ENCODE measurements at places on chromosomes 7 and 10.

DNA sequence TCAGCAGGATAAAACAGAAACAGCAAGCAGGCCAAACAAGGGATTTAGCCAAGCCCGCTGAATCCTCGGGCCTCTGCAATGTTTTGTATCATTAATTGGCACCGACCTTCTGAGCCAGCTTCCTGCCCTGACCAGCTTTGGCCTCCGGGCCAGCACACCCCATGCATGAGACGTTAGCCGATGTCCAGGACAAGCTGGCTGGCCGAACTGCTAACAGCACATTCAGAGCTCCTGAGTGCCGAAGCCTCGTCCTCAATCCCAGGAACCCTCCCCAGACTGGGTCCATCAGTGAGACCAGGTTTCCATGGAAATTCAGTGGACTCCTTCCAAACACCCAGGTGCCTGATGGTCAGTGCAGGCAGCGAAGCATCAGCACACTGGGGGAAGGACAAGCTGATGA, 134.3 kb upstream of the PFKP start:
- no peak for DNase-seq

- DNase-seq, result no peak
These were observed 1061.2 kb downstream of the KCNMA1 start for GRCh38 chr10:76576276-76576962.

- no peak for DNase-seq
These were observed 57.4 kb downstream of the PARP12 start for GRCh38 chr7:140005341-140005740.

GRCh38 chr10:30199376-30200016, 140.1 kb upstream of the JCAD start:
- no peak for DNase-seq

DNA sequence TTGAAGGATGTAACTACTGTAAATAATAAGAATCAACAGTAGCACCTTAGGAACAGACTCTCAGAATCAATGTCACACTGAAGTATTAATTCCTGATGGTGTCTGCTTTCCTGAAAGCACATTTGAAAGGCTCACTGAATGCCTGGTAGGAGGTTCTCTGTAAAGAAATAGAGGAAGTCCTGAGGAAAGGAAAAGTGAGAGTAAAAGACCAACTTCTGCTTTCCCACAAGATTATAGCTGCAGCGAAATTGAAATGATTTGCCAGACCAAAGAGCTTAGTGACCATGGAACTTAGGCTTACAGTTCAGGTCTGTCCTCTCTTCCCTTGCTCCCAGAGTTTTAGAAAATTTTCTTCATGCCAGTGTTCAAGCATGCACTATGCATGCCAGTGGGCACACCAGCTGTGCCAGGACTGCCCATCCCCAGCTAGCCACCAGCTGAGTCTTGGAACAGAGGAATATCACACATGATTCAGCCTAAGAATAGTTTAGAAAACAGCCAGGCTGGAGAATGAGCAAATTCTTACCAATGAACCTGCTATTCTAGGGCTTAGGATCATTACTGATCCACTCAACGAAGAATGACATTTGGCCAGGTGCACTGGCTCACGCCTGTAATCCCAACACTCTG, 123.2 kb downstream of the HERPUD2 start:
- DNase-seq, result no peak

- peak; percentile 92 for DNase-seq
These were observed 122.1 kb upstream of the VKORC1L1 start for GRCh38 chr7:65750511-65751344.

GRCh38 chr7:128902761-128903585, 7.5 kb downstream of the KCP start:
- DNase-seq, result peak; percentile 16

DNA sequence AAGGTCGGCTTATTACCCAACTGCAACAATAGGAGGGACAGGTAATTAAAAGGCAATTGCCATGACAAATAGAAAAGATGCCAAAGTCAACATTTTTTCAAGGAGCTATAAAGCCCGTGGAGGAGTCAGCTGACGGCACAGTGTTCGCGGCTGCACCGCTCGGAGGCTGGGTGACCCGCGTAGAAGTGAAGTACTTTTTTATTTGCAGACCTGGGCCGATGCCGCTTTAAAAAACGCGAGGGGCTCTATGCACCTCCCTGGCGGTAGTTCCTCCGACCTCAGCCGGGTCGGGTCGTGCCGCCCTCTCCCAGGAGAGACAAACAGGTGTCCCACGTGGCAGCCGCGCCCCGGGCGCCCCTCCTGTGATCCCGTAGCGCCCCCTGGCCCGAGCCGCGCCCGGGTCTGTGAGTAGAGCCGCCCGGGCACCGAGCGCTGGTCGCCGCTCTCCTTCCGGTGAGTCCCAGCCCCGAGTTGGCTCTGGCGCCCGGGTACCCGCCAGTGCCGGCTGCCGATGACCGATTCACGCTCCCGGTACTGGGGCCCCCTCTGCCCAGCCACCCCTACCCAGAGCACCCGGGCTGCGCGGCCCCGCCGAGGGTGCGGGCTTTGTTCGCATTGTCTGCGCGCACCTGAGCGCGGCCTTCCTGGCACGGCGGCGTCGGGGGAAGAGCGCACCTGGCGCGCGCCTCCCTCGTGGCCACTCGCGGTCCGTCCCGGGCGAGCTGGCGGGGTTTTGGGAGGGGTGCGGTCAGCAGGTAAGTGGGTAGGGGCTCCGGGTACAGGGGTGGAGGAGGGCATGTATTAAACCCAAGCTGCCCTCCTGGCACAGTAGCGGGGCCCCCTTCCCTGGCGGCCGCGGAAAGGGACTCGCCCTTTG, at the start of gene VWA2:
Gene VWA2 (plus strand): TSS at position 138 of the 877 bp plus-strand sequence. CDS start 9,460 bp downstream, outside the sequence.
- DNase-seq, result peak; percentile 71

DNA sequence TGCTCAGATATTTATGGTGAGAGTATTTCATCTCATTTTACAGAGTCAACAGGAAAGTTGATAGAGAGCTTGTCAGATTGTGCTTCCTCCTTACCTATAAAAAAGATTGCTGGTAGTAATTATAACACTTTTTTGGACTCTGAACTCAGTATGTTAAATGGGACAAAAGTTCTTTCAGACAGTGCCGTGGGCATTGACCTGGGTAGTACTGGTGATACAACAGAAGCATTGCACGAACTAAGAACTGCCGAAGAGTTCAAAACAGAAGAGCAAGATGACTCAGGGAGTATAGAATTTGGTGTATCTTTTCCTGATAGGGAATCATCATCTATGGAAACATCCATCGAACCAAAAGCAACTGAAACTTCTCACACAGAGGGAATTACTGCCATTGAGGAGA, 58.6 kb downstream of the LOXL4 start:
- DNase-seq, result no peak

- peak; percentile 25 for DNase-seq
These were observed 5.1 kb downstream of the HOXA13 start for GRCh38 chr7:27194686-27195379.

GRCh38 chr7:41700044-41700471, 2.8 kb downstream of the INHBA start:
- no peak for DNase-seq

DNA sequence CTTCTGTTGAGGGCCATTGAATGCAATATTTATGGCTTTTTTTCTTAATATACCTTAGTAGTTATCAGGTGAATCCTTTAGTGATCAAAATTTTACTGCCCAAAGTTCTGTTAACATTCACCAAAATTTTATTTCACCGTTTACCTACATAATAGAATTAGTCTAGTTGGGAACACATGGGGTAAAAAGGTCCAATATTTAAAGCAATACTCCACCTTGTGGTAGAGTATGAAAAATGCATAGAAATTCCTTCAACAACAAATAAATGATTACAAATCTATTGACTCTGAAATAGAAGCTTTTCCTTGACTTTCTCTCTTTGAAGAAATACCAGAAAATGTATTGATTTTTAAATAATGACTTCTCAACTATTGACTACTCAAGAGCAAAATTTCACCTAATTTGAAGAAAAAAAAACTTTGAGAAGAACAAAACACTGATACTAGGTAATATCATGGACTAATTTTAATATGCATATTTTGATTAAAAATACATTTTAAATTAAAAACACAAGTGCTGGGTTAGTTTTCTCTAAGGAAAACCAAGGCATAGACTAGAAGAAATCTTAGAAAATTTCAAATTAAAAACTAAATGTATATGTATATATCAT, 43.3 kb downstream of the POLR1F start:
- no peak for DNase-seq
